Epithelial cell of esophagus (primary cell): ENCODE measurements at places on chromosomes 7 and 10.

DNA sequence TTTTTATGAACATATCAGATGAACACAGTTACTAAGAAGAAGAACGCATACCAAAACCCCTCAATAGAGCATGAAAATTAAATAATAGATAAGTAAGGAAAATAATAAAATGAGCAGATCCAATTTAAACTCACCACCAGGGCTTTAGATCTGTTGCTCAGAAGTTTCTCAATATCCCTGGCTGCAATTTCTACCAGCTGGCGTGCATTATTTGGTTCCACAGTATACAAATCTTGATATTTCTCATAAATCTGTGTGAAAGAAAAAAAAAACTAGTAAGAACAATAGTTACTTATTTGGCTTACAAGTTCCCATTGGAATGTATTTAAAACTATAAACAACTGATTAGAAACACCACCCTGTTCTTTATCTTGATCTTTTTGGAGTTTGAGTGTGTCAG lies 108.6 kb downstream of the CACNA2D1 start:
- DNase-seq = no peak

GRCh38 chr10:7529638-7530037 lies 118.8 kb upstream of the SFMBT2 start:
- DNase-seq = peak; percentile 22

GRCh38 chr10:75068523-75068922 lies 42.9 kb upstream of the SAMD8 start:
- DNase-seq = peak; percentile 27

DNA sequence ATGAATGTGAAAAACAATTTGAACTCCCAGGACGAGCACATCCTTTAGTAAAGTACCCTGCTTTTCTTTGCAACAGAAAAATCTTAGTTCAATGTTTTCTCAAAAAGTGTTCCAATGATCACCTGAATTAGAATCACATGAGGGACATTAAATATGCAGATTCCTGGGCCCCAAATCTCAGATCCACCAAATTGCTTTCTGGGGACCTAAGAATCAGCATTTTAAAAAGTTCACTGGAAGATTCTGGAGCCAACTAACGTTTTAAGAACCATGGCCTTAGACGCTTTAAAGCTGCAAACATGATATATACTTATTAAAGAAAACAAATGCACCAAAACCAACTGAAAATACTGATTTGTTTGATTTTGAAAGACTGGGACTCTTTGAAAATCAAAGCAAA lies 143.4 kb upstream of the TMEM168 start:
- no peak for DNase-seq

- no peak for DNase-seq
Observed at GRCh38 chr10:107264742-107265141, 100.2 kb upstream of the SORCS1 start.

DNA sequence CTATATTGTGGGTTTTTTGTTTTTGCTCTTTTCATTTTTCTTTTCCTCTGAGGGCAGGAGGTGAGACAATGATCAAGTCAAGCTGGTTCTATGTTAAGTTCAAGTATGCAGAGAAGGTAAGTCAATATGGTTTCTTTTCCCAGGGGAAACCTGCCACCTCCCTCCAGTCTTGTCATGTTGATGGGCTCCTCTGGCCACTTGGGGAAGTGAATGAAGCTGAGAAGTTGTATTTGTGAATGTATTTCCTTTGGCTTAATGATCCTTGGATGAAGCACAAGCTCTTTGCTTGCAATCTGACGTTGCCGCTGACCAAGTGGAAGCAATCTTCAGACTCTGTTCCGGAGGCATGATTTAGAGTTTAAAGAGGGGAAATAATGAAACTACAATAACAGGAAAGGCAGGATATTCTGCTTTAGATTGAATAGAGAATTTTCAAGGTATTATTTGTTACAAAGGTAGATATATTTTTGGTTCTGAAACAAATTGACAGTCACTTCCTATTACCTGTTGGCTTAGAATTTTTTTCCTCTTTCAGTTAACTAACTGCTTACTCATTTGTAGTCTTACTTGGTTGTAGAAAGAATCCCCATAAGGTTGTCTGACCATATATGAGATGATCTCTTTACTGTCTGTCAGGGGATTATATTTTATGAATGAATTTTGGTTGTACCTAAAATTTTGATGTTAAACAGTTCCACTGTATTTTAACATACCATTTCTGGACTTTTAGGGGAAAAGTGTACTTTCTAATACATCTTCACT lies 369.6 kb downstream of the AUTS2 start:
- no peak for DNase-seq

DNA sequence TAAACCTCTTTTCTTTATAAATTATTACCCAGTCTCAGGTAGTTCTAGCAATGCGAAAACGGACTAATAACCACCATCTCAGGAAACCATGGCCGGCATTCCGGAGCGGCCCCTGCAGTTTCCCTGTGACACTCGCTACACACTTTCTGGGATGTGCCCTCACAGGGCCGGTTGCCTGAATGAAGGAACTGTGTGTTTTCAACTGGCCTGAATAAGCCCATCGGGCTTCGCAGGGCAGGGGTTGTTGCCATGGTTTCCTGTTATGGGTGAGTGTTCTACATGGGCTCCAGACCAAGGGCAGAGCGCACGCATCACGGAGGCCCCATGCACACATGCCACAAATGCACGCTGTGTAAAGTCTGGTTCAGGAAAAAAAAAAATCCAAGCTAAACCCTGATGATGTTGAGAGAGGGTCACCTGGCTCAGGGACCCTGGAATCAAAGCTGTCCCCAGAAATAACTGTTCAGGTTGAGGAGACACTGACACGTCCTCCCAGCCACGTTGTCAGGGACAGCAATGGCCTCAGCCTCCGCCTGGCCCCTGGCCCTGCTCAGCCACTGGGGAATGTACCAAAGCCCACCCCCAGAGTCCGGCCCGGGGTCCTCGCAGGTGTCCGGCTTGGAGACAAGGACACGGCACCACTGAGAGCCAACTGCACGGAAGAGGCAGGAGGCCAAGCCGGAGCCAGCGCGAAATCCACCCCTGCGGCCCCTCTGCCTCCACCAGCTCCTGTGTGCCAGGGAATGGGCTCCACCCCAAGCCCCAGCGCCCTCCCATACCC lies 47.9 kb downstream of the STK32C start:
- no peak for DNase-seq

DNA sequence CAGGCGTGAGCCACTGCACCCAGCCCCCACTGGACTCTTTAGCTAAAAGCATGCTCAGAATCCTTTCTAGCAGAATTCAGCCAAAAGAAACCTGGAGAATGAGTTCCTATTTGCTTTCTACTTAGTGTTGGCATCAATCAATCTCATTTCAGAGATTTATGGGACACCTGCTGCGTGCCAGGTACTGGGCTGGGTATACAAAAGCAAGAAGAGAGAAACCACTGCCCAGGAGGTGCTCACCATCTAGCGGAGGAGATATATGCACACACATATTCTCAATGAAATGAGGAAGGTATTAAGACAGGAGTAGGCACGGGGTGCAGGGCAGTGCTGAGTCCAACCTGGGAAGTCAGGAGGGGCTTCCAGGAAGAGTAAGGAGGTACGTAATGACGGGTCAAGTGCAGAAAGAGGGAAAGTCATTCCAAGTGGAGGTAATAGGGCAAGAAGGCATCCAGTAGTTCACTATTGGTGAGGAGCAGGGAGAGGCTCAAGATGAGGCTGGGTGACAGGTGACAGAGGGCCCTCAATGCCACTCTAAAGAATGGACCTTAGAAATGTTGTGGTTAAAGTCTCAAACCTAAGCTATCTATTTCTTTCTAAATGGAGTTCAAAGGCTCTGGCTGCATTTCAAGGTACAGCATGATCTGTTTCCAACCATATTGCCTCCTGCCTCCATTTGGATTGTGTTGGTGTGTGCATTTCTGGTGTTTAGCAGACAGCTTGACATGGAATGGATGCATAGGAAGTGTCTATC lies 22.1 kb downstream of the ABLIM1 start:
- DNase-seq = no peak

DNA sequence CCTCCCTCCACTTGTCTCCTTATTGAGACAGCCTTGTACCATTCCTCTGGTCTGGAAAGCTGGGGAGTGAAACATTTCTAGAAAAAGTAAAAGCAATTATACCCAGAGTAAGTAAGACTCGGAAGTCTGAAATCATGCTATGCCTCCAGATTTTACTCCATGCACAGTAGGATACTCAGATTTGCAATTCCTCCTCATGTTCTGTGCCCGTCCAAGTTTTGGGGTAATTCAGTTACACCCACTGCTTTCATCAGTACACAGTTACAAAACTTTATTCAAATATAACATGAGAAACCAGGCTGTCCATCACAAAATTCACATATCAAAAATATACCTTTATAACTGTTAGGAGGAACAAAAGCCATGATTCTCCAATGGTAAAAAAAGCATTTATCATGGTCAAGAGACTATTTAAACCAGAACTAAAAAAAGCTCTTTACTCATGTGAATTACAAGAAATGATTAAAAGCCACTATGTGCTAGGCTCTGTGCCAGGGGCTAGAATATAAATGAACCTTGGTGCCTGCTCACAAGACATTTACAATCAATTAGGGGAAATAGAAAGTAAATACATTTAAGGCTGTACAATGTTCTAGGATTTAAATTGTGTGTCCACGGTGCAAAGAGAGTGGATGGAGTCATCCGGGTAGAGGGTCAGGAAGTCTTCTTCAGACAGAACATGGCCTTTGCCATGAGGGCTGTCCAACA lies 320.2 kb downstream of the ELMO1 start:
- DNase-seq = no peak

DNA sequence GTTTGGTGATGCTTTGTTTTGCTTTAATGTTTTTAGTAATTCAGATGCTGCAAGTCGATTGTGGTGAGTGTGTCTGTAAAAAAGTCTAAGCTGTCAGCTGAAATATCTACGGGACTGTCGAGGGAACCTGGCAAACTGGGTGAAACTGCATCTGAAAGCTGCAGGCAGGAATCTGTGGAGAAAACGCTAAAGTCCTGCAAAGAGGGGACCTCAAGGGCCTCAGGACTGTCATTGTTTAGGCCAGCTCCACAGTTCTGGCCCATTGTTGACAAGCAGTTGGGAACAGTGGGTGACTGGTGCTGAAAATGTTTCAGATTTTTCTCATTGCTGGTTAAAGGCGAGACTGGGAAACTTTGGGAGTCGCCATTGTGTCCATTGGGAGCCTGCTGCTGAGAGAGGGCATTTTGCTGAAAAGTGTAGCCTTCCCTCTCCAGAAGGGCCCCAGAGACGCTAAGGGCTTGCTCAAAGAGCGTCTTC lies 1.8 kb downstream of the HOXA2 start:
- no peak for DNase-seq

GRCh38 chr10:86170255-86171108 lies 196.1 kb downstream of the GRID1 start:
- no peak for DNase-seq
